Mesenteric fat pad (tissue), 1 donor: ENCODE measurements at places on chromosomes 4 and X.

GRCh38 chr4:3670521-3671519 lies 95.4 kb upstream of the ADRA2C start:
- no peak for DNase-seq

DNA sequence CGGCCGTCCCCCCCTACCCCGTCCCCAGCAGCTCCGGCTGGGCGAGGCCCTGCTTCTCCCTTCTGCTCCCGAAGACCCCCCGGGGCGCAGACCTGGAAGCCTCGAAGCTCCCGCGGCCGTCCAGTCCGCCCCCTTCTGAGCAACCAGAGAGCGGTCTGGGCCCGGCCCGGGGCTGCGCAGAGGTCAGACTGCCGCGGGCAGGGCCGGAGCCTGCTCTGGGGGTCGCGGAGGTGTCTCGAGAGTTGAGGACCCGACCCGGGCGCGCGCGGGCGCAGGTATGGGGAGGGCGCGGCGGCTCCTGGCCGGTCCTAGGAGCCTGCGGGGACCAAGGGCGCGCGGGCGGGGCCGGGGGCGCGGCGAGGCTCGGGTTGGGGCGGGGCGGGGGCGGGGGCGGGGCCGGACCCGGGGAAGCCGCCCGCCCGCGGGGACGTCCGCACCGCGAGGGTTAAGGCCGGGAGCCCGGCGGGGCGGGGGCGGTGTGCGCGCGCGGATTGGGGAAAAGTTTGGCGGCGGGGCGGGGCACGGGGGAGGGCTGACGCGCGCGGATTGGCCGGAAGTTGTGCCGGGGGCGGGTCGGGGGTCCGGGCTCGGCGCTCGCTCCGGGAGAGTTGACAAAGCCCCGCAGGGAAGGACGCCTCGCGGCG lies at the start of gene FGFRL1:
TSS of gene FGFRL1 (plus strand) at position 605 of the 644 bp plus-strand sequence. CDS start 860 bp downstream, outside the sequence.
- peak; percentile 98 for DNase-seq

DNA sequence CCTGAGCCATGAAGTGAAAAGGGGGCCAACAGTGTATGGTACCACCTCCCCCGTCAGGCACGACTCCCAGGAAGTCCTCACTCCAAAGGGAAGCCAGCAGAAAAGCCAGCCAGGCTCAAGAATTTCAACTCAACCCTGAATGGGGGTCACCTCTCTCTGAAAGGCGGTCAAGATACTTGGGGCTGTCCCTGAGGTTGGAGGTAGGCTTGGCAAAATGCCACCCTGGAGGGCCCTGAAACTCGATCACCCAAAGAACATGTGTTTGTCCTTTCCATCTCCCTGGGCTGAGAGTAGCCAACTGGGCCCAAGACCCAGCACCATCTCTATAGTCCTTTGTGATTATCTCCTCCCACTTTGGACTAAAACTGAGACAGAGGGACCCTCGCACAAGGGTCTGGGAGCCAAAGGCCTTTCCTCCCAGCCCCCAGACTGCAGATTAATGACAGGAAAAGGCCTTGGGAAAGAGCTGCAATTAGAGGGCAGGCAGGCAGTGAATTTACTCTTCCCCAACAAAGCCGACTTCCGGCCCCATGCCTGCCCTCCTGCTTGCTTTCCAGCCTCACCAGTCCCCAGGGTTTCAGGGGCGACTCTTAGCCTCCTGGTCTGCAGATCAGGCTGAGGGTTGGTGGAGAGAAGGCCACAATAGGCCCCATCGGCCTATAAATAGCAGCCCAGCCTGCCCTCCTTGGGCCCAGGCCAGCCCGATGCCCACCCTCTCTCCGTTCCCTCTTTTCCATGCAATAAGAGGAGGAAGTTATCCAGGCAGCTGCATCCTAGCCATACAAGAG lies 5.6 kb downstream of the SASH3 start:
- no peak for DNase-seq

DNA sequence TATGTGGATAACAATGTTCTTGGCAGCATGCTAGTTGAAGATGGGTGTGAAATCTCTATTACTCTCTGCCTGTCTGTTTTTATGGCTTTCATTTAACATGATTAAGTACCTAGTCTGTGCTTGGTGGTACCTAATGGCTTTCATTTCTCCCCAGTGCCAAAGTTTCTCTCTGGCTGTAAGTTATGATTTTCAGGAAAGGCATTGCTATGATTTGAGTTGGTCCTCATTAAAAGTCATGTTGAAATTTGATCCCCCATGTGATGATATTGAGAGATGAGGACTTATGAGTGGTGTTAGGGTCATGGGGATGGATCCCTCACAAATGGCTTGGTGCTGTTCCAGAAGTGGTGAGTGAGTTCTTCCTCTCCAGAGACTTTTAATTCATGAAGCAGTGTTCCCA lies 162.4 kb upstream of the IL15 start:
- DNase-seq, result no peak

DNA sequence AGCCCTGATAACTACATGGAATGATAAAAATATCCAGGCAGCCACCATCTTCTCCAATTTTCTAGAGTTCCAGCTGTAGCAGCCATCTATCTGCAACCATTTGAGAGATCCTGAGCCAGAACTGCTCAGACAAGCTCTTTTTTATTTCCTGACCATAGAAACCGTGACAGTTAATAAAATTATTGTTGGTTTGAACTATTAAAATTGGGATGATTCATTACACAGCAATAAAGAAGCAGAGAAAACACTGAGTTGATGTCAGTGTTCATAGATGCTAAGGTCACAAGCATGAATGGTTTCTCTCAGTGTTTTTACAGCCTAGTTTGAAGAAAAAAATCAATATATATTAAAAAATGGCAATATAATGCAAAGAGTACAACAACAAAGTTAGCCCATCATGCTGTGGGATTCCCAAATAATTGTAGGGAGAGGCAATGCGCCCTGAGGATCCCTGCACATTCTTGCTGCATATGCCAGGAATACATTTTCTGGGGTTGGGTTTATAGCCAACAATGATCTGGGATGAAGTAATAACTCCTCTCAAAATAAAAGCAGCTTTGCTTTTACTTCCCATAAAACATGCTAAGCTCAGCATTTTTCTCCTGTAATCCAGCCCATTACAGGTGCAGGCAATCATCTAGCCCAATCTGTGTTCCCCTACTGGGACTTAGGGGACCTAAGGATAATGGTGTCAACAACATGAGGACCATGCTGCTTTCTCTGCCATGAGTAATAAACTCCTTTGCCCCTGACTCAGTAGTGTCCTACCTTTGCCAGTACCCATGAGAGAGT lies 84.0 kb downstream of the PABPC4L start:
- DNase-seq, result no peak

GRCh38 chr4:38497121-38497520 lies 166.9 kb upstream of the KLF3 start:
- no peak for DNase-seq

GRCh38 chr4:32136081-32136787 lies 1416.1 kb downstream of the PCDH7 start:
- no peak for DNase-seq

DNA sequence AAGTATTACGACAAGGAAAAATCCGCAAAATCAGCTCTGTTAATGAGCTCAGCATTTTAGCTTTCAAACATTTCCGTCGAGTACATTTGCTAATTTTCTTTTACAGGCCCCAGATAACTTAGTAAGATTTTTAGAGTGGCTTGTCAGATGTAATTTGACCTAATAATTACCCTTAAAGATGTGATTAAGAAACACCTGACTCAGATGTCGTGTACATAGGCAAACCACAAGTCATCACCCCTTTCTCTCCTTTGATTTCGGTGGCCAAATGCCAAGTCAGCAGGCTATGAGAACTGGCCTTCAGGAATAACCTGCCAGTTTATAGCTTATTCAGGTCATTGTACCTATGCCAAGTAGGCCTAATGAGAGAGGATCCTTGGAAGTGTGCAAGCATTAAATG lies 369.6 kb downstream of the PCDH7 start:
- no peak for DNase-seq

GRCh38 chr4:131337936-131338335 lies 1811.2 kb upstream of the PCDH10 start:
- DNase-seq, result no peak

GRCh38 chr4:66522244-66522643 lies 852.0 kb upstream of the EPHA5 start:
- DNase-seq, result no peak

DNA sequence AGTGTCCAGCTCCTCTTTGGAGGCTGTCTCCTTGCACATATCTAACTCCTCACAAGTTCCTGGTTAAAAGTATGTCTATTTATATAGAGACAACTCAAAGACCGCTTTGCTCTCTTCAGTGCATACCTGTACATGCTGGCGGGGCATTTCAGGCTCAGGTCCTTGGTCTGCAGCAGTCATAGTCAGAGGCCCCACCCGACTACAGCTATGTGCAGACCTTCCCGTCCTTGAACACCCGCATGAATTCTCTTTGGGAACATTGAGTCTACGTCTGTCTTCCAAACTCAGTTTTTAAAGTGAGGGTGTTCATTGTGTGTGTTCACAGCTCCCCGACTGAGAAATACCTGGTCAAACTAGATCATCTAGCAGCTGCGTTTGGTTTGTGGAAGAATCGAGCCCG lies 4.2 kb downstream of the BCOR start:
- no peak for DNase-seq

- DNase-seq, result no peak
Observed at GRCh38 chrX:10496345-10496965, 123.9 kb downstream of the MID1 start.

DNA sequence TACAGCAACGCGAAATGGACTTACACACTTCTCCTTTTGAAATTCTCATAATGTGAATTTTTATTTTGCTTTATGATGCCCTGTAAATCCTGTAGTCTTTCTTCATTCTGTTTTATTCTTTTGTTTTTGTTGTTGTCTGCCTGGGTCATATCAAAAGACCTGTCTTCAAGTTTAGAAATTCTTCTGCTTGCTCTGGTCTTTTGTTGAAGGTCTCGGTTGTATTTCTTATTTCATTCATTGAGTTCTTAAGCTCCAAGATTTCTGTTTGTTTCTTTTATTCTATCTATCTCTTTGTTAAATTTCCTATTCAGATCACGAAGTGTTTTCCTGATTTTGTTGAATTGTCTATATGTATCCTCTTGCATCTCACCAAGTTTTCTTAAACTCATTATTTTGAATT lies 78.1 kb downstream of the GPAT3 start:
- no peak for DNase-seq

- no peak for DNase-seq
Observed at GRCh38 chr4:6582889-6583490, 8.0 kb downstream of the MAN2B2 start.

GRCh38 chrX:155767051-155767875 lies 113.9 kb upstream of the VAMP7 start:
- no peak for DNase-seq

DNA sequence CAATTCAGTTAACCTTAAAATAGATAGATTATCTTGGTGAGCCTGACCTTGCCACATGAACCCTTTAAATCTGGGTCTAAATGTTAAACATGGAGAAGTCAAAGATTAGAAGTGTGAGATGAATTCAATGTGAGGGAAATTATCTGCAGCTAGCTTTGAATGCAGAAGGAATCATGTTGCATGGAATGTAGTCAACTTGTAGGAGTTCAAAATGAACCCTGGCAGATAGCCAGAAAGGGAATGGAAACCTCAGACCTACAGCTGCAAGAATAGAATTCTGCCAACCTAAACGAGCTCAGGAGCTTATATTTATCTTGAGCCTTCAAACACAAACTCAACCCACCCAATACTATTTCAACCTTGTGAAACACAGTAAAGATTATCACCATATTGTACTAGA lies 632.5 kb downstream of the KCTD8 start:
- no peak for DNase-seq

DNA sequence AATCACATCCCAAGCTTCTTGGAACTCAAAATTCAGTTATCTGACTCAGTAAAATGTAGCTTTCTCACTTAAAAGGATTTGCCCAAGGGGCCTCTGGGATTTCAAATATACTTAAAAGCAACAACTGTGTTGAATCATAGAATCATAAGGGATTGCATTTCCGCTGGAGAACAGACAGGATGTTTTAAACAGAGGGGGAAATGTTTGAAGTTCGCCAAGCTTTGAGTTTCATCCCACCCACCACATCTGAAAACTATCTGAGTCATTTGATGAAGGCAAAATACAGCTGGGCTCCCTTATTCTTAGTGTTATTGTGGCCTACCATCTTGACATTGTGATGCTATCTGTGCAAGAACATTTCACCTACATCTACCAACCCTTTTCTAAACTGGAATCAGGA lies 73.5 kb downstream of the PPP1R2C start:
- DNase-seq, result no peak

DNA sequence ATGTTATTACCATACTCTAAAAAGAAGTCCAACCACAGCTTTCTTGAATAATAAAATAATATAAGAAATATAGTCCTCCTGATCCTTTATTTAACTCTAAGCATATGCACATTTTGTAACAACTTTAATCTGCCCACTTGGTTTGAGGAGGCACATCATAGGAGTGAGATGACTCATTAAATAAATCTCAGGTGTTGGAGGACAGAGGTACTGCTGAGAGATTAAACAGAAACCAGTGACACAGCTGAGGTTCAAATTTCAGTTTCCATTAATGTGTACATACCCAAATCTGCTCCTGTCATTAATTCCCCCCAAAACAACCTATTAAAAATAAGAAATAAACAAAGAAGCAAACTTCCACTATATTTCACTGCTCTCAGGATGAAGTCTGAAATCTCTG lies 211.0 kb downstream of the KCTD8 start:
- no peak for DNase-seq

- no peak for DNase-seq
Observed at GRCh38 chr4:19927381-19927780, 324.3 kb upstream of the SLIT2 start.

DNA sequence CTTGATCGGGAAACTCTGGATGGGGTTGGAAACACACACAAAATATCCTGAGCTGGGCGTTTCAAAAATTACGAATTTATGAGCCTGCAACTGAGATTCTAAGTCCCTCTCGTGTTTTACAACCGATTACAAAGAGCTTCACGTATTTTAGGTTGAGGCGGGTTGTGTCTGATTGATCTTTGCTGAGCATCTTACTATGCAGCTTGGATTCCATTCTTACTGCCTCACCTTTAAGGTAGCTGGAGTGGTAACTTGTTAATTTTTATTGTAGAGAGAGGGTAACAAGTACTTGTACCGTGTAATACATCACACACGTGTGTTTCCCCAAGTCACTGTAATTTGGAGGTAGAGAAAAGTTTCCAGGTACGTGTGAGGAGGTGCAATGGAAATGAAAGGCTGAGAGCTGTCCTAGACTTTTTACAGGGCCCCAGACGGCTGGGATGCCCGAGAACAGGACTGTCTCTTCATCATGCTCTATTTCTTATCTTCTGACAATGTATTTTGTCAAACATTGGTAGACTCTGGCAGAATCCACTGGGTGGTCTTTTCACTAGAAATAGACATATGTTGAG lies 97.8 kb upstream of the TENM3 start:
- DNase-seq, result no peak

GRCh38 chr4:6445403-6446129 lies 26.8 kb downstream of the PPP2R2C start:
- DNase-seq, result no peak

DNA sequence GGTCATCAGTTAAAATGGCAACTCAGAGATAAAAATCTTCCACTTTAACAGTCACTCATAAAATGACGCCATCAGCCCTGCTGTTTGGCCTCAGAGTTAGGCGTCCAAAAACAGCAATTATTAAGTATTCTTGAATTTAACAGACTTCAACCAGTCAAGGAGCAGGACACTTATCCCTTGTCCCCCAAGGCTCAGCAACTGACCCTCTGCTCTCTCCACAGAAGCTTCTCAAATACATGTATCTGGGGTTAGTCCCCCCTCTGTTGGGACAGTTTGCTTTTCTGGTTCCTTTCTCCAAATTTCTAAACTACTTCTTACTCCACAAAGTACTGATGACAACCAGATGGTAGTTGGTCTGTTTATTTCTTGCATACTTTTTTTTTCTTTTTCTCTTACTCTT lies 54.4 kb downstream of the SOD3 start:
- no peak for DNase-seq

GRCh38 chrX:154751203-154751668 lies 359 bp upstream of the GAB3 start:
- DNase-seq, result no peak
